MG63 (cell line): ENCODE measurements at places on chromosomes 2 and 18.

- no peak for DNase-seq
These were observed 2.6 kb upstream of the PTPN2 start for GRCh38 chr18:12886498-12887126.

DNA sequence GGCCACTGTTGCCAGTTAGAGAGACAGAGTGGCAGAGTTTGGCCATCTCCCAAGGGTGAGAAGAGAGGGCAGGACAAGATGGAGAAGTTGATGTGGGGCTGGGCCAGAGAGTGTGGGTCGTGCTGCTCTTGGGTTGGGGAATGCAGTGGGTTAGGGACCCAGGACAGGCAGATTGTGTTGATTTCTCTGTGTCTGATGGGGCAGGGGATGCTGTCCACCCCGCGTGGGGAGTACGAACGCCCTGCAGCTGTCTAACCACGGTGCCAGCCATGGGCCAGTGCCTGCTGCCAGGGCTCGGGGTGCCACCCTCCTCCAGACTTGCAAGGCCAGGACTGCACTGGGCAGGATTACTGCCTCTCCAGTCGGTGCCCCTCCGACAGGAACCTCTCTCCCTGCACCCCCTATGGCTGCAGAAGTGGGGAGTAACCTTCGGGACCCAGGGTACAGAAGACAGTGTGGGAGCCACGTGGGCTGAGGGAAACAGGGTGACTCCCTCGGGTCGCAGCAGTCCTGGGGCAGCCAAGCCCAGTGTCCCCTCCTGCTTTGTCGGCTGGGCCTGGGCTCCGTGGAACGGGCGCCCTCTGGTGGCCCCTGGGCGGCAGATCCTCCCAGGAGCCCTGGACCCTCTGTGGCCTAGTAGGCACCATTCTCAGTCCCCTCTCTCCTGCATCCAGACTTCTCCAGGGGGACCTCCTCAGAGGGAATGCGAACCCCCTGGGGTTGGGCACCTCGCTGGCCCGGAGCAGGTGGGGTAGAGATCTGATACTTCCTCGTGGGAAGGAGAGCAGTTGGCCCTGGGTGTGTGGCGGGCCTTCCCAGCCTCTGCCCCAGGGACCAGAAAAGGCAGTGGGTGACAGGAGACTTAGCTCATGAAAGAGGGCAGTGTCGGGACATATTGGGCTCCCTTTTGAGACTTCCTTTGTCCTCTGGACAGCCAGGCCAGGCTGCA, 2.7 kb downstream of the GPC1 start:
- peak; percentile 62 for DNase-seq

GRCh38 chr2:196125596-196125995, 45.8 kb downstream of the STK17B start:
- DNase-seq = no peak

DNA sequence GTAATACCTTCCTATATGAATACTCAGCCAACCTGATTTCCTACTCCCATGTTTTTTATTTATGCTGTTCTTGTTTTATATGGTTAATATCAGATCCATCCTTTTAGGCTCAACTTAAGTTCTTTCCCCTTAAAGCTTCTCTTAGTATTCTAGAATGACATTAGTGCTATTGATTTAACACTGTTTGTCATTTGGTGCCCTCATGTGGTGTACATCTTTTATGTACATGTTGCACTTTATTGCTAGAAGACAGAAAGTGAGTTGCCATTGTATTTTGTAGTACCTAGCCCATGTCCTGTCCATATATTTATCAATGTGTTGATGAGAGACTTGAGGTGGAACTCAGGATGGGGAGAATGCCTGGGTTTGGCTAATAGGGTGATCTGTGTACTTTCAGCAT, 2.5 kb downstream of the HTRA2 start:
- no peak for DNase-seq

DNA sequence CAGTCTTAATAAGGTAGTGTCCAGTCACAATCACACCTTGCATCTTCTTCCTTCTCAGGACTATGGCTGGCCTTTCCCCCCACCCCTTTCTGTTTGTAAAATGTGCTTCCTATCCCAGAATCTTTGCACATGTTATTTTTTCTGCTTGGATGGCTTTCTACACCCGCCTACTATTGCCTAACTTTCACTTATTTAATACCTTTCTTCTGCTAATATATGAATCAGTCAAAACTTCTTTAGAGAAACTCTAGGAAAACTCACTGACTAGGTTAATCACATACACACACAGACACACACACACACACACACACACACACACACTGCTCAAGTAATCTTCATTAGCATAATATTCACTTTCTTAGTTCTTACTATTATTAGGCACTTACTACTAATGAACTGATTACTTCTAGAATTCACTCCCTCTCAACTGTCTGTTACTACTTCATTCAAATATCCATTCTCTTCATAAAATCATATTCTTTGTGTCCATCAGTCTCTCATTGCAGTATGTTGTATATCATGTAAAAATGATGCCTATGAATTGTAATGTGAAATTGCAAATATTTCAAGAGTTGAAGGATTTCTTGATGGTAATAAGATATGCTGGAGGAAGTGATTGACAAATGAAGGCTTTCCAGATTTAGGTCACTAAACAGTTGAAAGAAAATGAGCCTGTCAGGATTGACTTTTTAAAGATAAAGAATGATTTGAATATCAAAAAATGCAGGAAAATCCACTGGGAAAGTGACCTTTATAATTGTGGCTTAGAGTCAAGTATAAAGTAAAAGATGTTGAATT, 51.2 kb downstream of the CLIP4 start:
- DNase-seq = no peak

DNA sequence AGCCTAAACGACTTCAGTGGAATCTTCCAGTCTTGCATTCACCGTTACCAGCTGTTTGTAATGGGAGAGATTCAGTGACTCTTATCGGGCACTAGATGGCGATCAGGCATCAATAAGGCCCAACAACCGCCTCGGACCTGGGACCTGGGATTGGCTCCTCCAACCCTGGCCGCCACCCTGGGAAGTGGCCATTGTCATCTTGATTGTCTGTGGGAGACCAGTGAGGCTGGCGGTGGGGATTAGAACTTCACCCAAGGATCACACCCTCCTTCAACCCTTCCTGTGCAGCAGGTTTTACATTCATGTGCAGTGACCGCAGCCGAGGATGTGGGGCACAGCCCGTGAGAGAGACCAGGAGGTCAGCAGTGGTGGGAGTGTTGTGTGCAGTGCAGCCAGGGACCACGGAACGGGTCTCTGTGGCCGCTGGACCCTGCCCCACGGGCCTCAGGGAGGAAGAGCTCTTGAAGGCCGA, 85.3 kb downstream of the SPP2 start:
- peak; percentile 55 for DNase-seq

DNA sequence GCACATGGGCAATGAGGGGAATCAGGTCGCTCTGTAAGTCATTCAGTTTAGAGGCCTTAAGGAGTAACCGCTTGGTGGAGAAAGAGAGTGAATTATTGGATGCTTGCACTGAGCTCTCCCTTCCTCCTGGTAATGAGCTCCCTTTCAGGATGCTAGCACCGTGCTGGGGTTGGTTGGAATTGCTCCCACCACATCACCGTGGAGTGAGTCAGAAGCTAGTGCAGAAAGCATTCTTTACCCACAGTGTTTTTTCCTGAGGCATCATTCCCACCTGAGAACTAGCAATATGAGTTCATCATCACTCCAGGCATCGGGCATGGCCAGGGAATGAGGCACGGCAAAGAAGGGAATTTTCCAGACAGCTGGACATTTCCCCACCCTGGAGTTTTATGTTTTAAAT, 57.6 kb downstream of the ITGB6 start:
- DNase-seq = no peak

DNA sequence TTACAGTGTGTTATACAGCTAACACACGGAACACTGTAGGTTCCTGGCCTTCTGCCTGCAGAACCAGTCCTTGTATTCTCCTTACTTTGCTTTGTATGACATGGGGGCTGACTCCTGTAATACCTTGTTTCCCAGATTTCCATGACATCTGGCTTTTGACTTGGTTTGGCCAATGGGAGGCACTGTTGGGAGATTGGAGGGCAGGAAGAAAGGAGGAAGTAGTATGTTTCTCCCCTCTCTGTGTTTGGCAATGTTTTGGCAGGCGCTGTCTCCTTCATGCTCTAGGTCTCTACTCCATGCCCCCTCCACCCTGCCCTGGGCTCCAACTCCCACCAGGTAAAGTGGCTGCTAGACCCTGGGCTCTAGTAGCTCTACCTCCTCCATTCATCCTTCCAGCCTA, 331.1 kb upstream of the SLC14A2 start:
- DNase-seq = no peak

GRCh38 chr18:57561261-57561660, 25.2 kb downstream of the FECH start:
- no peak for DNase-seq

DNA sequence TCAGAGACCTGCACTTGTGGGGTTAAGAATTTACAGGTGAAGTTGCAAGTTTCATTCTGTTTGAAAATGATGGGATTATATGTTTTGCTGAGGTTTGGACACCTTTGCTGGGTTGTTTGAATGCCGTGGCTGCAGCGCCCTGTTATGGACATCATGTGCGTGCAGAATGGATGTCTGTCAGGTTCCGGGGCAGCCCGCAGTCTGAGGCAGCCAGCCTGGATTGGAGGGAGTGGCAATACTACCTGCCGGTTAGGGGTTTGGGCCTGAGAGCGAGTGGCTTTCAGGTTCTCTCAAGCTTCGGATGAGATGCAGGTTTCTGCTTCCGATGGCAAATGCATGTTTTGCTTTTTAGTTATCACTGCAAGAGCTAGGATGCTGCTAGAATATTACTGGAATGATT, 1.1 kb downstream of the CASP8 start:
- DNase-seq = no peak

- no peak for DNase-seq
These were observed 3.6 kb upstream of the KCNJ3 start for GRCh38 chr2:154694881-154695280.

- DNase-seq = no peak
These were observed 94.5 kb downstream of the RDH14 start for GRCh38 chr2:18465979-18466378.
